ENCODE measurements at places on chromosomes 5 and 9.

DNA sequence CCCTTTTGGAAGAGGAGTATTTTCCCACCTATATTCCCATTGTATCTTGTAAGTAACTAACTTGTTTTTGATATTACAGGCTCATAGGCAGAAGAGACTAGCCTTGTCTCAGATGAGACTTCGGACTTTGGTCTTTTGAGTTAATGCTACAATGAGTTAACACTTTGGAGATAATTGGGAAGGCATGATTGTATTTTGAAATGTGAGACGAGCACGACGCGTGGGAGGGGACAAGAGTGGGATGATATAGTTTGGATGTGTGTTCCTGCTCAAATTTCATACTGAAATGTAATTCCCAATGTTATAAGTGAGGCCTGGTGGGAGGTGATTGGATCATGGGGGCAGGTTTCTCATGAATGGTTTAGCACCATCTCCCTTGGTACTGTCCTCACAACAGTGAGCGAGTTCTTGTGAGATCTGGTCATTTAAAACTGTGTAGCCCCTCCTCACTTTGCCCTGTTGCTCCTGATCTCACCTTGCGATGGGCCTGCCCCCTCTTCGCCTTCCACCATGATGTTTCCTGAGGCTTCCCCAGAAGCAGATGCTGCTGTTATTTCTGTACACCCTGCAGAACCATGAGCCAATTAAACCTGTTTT lies 721.5 kb upstream of the CTNND2 start:
- DNase-seq, result no peak

GRCh38 chr9:97793067-97793466 lies 60.0 kb upstream of the FOXE1 start:
- no peak for DNase-seq

- no peak for DNase-seq
These were observed 1.3 kb downstream of the FGF10 start for GRCh38 chr5:44387921-44388320.

GRCh38 chr5:43661102-43661501 lies 58.1 kb downstream of the NNT start:
- no peak for DNase-seq

DNA sequence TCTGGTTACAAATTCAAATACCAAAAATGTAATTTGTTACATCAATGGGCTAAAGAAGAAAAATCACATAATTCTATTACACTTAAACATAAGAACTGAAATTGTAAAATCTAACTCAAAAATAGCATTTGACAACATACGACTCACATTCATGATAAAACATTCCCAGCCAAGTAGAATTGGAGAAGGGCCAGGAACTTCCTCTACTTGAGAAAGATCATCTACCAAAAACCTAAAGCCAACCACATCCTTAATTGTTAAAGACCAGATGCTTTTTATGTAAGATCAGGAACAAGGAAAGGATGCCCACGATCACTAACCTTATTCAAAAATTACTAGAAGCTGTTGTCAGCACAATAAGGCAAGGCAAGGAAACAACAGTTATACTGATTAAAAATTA lies 1819.8 kb upstream of the C9orf72 start:
- no peak for DNase-seq

DNA sequence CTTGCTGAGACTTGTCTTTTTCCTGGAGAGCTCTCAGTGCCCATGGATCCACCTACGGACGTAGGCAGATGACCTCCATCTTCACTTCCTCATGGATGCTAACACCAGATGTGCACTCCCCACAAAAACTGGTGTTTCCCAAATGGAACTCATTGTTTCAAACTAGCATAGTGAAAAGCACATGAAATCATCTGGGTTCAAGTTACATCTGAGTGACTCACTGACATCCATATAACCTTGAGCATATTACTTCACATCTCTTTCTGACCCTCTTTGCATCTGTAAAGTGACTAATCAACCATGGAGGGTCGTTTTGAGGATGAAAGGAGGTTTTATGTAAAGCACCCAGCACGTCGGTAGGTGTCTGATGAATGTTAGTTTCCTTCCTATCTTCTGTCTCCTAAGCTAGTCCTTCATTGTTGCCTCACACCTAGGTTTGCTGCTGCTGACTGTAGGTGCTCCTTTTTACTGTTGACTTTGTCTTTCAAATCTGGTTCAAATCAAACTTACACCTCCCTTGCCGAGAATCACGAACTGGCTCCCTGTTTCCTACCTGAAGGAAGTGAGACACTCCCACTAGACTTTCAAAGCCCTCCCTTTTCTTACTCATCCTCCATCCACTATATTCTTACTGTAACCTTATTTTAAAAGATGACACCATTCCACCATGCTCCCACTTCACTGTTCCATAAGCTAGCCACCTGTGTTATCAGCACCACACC lies 10.3 kb downstream of the OCLN start:
- DNase-seq, result no peak

DNA sequence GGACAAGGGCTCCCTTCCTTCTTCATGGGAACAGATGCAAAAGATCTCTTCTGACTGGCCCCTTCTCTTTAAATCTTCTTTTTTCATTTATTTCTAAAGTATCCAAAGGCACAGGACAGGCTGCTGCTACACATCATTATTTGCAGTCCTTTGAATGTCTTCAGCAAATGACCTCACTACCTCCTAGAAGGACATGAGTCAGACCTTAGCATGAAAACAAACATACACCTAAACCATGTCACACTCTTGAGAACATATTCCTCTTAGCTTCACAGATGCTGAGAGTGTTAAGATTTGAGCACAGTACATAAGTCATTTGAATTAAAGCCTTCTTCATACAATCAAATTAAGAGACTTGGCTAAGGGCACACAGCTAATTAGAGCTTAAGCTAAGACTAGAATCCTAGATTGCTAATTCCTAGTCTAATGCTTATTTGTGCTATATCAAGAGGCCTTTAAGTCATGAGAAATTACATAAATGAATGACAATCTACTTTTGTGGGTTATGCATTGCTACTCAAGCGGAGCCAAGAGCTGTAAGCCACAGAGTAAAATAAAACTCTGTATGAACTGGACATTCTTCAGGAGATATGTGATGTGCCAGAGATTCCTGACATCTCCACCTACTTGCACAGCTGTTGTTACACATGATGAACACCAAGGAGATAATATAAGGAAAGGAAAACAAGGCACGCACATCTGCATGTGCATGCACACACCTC lies 109.1 kb upstream of the PTGER4 start:
- no peak for DNase-seq

- no peak for DNase-seq
These were observed 66.2 kb downstream of the PSD2 start for GRCh38 chr5:139861889-139862207.

GRCh38 chr9:125243792-125244260 lies 2.7 kb upstream of the HSPA5 start:
- no peak for DNase-seq

DNA sequence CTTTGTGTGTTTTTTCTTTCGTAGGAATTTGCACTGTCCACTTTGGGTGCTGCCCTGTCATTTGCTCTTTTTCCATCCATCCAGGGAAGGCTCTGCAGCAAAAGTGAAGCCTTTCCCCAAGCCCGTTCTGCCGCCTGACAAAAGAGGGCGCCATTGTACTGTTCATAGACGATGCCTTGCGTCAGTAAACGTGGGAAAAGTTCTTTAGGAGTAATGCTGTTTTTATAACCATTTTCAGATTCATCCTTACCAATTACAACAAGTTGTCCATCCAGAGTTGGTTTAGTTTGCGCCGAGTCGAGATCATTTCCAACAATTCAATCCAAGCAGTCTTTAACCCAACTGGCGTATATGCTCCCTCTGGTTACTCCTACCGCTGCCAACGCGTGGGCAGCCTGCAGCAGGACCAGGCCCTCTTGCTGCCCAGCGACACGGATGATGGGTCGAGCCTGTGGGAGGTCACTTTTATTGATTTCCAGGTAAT lies 34.3 kb upstream of the RPS23 start:
- no peak for DNase-seq

GRCh38 chr5:71456362-71456743 lies 902 bp downstream of the BDP1 start:
- no peak for DNase-seq

DNA sequence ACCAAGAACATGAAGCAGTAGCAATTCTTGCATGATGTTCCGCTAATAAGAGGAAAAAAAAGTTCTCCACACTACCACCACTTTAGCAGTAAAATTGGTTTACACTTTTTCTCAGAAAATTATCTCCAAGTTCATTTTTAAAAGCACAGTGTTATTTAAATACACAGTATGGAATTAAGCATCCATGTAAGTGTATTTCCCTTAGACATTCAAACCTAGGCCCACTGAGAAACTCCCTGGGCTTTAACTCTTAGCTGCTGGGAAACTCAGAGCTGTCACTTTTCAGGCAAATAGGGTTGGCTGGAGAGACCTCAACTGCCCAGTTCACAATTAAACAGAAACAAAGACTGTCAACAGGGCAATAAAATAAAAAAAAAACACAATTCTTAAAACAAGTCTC lies 2.7 kb downstream of the GNAQ start:
- no peak for DNase-seq

DNA sequence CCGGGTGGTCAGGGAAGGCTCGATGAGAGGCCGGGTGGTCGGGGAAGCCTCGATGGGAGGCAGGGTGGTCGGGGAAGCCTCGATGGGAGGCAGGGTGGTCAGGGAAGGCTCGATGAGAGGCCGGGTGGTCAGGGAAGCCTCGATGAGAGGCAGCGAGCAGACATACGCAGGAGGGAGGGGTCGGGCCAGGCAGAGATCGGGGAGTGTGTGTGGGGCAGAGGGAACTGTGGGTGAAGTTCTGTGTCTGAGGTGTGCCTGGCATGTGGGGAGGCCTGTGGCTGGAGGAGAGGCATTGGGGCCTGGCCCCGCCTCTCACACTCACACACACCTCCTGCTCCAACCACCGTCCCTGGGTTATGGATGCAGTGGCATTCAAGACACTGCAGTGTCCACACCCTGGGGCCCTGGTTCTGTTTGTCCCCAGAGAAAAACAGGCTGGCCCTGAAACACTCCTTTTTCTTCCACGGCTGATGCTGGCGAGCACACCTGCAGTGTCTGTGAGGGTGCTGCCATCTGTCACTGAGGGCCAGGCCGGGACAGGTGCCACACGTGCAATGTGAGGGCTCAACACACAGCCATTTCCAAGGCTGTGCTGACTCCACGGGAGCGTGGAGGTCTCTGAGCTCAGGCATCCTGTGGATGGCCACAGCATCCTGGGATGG lies 6.5 kb upstream of the PLEKHG4B start:
- DNase-seq, result no peak

GRCh38 chr5:159732220-159732619 lies 184.1 kb upstream of the ADRA1B start:
- DNase-seq, result no peak

DNA sequence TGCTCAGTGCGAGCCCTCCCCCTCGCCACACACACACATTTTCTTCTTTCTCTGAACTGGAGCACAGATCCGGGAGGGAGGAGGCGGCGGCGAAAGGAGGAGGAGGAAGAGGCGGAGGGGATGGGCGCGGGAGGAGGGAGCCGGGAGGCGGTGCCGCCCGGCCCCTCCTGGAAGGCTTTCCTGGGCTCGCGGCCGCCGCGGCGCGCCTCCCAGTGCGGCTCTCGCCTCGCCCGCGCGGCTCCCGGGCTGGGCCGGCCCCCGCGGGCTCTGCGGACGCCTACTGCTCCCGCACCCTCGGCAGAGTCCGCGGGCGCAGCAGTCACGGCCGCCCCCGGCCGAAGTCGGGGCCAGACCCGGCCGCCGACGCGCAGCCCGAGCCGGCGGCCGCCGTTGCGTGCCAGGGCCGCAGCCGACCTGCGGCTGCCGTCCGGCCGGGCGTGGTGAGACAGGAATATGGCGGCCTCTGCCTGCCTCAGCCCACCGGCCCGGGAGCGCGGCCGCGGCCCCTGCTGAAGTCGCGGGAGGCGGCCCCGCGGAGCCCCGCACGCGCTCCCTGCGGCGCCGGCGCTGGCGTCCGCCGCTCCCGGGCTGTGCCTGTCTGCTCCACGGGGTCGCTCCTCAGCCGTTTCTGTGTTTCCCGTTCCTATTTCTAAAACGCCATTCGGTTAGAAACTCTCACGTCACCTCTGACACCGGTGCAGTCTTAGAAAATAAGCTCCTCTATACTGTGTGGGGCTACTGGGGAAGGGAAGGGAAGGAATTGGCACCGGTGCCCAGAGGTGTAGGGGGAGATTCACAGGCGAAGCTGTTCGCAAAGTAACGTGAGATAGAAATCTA lies 500 bp upstream of the GNAQ start:
- DNase-seq, result no peak

- DNase-seq, result no peak
These were observed 85.4 kb upstream of the AGXT2 start for GRCh38 chr5:35133186-35133585.

DNA sequence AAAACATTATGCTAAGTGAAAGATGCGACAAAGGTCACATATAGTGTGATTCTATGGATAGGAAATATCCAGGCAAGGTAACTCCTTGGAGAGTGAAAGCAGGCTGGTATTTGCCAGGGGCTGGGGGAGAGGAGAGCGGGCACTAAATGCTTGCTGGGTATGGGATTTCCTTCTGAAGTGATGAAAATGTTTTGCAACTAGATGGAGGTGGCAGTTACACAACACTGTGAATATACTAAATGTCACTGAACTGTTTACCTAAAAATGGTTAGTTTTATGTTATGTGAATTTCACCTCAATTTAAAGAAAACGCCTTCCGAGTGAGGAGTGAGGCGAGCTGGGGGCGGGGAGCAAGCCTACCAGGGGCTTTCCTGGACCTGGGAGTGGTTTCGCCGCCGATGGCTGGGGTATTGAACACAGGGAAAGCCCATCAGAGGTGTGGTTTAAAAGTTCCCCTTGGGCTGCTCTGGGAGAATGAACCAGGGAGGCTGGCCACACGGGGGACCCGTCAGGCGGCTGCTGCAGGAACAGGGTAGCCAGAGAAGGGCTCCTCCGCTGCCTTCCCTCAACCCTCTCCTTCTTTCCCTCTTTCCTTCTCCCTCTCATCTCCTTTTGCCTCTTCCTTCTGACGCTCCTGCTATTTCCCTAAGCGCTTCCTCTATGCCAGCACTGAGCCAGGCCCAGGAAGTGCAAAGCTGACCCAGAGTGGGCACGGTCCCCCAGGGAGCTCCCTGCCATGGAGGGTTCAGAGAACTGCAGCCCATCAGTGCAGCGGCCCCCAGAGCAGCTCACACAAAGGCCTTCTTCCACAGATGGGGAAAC lies 4.9 kb downstream of the AKNA start:
- DNase-seq, result peak; percentile 65

DNA sequence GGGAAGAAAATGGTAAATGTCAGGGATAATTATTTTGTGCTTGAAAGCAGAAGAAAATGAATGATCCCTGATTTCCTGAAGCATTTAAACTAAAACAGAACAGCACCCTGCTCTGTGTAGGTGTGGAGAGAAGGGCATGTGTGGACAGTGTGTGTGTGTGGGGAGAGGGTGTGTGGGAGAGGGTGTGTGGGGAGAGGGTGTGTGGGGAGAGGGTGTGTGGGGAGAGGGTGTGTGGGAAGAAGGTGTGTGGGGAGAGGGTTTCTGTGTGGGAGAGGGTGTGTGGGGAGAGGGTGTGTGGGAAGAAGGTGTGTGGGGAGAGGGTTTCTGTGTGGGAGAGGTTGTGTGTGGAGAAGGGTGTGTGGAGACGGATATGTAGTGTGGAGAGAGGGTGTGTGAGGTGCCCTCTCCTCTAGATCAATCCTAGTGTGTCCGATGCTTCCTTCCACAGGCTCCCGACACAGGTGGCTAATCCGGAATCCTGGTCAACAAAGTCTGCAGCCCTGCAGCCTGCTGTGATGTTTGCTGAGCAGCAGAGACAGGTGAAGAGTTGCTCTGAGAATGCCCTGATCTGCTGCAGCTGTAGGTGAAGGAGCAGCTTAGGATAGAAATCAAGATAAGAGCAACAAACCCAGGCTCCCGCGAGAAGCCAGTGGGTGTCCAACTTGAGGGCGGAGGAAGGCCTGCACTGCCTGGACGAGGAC lies 15.5 kb downstream of the IRX4 start:
- DNase-seq, result no peak

- no peak for DNase-seq
These were observed 25.6 kb downstream of the BTF3 start for GRCh38 chr5:73523861-73524260.

All from stimulated activated CD4-positive, alpha-beta T cell treated with anti-CD3 and anti-CD28 coated beads, Interleukin-1b, Interleukin-23, amount 100 ng/mL, for 1 hour (primary cell).